GM23248 (cell line): ENCODE measurements at places on chromosomes 2 and 18.

DNA sequence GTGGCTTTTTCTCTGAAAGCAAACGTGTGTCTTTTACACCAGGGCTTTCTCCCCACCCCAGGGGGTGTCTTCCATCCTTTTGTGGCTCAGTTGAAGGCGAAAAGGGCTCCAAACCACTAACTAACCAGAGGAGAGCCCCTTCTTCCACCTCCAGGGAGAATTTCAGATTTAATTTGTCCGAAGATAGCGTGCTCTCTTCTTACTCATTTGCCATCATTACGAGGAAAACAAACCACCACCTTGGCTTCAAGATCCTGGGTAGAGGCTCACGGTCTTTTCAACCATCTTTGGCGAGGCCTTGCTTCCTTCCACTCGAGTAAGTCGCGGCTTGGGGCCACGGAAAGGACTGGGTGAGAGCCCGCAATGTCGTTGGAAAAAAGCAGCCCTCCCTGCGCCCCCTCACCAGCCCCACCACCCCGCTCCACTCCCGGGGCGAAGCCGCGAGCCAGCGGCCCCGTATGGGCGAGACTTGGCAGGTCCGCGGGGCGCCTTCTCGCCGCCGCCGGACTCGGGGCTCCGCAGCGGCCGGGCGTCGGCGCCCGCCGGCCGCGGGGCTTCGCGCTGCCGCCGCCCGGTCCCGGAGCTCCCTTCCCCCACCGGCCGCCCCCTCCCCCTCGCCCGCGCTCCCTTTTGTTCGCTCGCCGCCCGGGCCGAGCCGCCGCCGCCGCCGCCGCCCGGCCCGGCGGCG is 1.7 kb upstream of the ZNF532 start:
- H3K4me1 ChIP-seq: peaks cover 88% of the 10 kb centered on the region
- no peaks in the 10 kb centered on the region for H3K27me3 ChIP-seq
- peak overlapping the region; percentile 90 for H3K27ac ChIP-seq
- DNase-seq: peak; percentile 78

- no peak overlapping the region for H3K27ac ChIP-seq
- no peaks in the 10 kb centered on the region for H3K36me3 ChIP-seq
- no peak for DNase-seq
- H3K4me1 ChIP-seq: no peaks in the 10 kb centered on the region
- no peaks in the 10 kb centered on the region for H3K27me3 ChIP-seq
These were observed 69.0 kb upstream of the ALPP start for GRCh38 chr2:232309592-232309991.

DNA sequence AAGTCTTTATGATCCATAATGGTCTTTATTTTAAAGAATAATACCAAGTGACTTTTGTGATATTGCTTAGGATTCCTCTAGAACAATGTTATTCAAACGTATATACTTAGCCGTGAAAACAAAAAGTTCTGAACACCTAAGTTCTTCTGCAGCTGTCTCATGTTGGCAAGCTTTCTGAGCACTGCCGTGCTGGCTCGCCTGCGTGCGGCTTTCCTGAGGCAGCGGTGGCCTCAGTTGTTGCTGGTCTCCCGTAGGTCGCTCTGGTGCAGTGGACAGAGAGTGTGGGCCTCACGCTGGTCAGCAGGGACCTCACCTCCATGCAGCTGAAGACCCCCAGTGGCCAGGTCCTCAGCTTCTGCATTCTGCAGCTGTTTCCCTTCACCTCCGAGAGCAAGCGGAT is 66.8 kb upstream of the NFATC1 start:
- no peak overlapping the region for H3K4me3 ChIP-seq
- no peaks in the 10 kb centered on the region for H3K36me3 ChIP-seq
- H3K27ac ChIP-seq: no peak overlapping the region
- no peaks in the 10 kb centered on the region for H3K27me3 ChIP-seq

DNA sequence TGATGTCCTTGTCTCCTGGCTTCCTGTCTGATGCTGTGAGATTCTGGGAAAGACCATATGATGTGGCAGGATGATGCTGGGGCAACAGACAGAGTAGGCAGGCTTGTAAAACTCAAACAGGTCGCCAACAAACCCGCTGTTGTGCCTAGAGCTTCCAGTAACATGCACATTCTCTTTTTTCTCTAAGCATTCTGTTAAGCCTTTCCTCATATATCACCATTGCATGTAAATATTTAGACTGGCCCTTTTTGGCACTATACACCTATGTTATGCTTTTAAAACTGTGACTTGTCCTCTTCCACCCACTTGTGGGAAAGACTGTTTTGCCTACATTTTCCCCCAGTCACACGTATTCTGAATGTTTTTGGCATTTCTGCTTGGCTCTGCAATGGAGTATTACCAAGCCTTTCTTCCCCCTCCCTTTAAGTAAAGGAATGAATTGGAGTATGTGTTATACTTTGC is 250.4 kb upstream of the TANK start:
- peak; percentile 77 for DNase-seq
- H3K27me3 ChIP-seq: no peaks in the 10 kb centered on the region
- peak overlapping the region; percentile 31; the same call in 1 of the 2 replicates for H3K4me3 ChIP-seq
- no peaks in the 10 kb centered on the region for H3K36me3 ChIP-seq
- peaks cover 37% of the 10 kb centered on the region for H3K4me1 ChIP-seq

- peaks cover 9% of the 10 kb centered on the region; the same call in 1 of the 2 replicates for H3K4me1 ChIP-seq
- no peak for DNase-seq
- no peaks in the 10 kb centered on the region for H3K36me3 ChIP-seq
- no peaks in the 10 kb centered on the region for H3K27me3 ChIP-seq
These were observed 327.9 kb downstream of the CLIP4 start for GRCh38 chr2:29443151-29443550.

GRCh38 chr2:37477921-37478320 is 133.5 kb downstream of the QPCT start:
- peaks cover 21% of the 10 kb centered on the region for H3K4me1 ChIP-seq
- no peaks in the 10 kb centered on the region for H3K36me3 ChIP-seq

- no peak overlapping the region for H3K27ac ChIP-seq
- H3K4me3 ChIP-seq: no peak overlapping the region
- H3K4me1 ChIP-seq: no peaks in the 10 kb centered on the region
- no peaks in the 10 kb centered on the region for H3K36me3 ChIP-seq
- no peaks in the 10 kb centered on the region for H3K27me3 ChIP-seq
These were observed 387.6 kb upstream of the SPRED2 start for GRCh38 chr2:65819963-65820362.

DNA sequence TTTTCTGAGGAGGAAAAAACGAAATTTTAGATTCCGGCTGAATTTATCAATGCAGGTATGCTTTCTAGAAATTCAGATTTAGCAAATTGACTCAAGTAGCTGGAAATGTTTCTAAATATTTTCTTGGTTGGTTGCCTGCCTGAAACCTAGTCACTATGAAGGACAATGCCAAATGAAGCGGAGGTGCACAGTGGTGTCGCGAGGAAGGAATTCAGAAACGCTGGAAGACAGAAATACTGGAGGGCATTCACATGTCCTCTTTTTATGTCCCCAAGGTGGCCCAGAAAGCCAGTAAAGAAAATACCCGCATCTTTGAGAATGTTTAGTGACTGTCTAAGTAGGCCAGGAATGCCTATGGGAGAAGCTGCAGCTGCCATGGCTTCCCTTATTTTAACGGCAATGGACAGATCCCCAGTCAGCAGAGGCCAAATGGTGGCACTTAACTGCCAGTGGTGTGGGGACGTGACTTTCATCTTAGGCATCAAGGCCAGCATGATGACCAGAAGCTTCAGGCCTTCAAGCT is 15.8 kb upstream of the EFR3B start:
- no peak for DNase-seq
- no peaks in the 10 kb centered on the region for H3K36me3 ChIP-seq
- no peaks in the 10 kb centered on the region for H3K4me1 ChIP-seq
- H3K4me3 ChIP-seq: no peak overlapping the region
- H3K27ac ChIP-seq: no peak overlapping the region

DNA sequence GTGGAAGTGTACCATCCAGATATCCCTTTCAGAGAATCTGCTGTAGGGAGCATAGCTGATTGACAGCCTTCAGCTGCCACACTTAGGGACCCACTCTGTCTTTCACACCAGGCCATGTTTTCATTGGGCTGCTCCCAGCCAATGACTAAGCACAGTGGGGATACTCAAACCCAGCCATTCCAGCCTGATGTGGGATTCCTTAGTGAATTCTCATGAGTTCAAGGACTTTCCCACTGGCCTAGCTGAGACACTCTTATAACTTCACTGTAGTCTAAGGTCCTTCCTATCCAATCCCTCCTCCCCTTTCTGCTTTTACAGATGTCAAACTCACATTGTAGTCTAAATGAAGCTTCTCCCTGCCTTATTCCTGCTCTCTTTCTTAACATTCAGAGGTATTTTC is 201.2 kb downstream of the PIK3C3 start:
- no peaks in the 10 kb centered on the region for H3K36me3 ChIP-seq
- peak; percentile 2 for DNase-seq
- H3K27me3 ChIP-seq: no peaks in the 10 kb centered on the region
- no peak overlapping the region for H3K27ac ChIP-seq
- no peaks in the 10 kb centered on the region for H3K4me1 ChIP-seq

DNA sequence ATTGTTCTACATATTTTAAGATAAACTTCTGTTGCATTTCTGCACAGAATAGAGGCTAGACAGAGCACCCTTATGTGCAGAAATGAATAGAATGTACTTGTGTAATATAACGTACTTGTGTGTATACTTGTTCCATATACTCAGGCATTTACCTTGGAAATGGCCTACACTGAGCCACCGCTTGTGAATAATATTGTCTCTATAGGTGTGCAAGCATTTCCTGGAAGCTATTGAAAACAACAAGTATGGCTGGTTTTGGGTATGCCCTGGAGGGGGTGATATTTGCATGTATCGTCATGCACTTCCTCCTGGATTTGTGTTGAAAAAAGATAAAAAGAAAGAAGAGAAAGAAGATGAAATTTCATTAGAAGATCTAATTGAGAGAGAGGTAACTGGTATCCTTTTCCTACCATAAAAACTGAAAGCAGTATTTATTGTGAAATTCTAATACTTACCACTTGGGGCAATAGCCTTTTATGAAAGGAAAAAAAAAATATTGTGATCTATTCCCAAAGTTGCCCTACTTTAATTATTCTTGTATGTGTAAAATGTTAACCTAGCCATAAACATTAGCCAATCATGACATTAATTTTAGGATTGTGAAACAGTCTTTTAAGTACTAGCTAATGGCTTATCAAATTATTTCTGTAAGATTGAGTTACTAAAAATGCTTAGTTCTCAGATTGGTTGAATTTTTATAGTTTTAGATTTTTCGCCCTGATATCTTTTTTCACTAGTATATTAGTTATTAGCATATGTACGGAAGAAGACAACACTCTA is 18.0 kb downstream of the ZC3H15 start:
- no peak overlapping the region for H3K4me3 ChIP-seq
- peaks cover 79% of the 10 kb centered on the region for H3K36me3 ChIP-seq
- H3K27me3 ChIP-seq: no peaks in the 10 kb centered on the region
- peak; percentile 57 for DNase-seq
- H3K4me1 ChIP-seq: peaks cover 6% of the 10 kb centered on the region; the same call in 1 of the 2 replicates

GRCh38 chr2:113274432-113274831 is 4.3 kb downstream of the PAX8 start:
- no peak for DNase-seq
- no peak overlapping the region for H3K27ac ChIP-seq
- H3K4me3 ChIP-seq: no peak overlapping the region
- peaks cover 52% of the 10 kb centered on the region for H3K27me3 ChIP-seq
- H3K4me1 ChIP-seq: no peaks in the 10 kb centered on the region

DNA sequence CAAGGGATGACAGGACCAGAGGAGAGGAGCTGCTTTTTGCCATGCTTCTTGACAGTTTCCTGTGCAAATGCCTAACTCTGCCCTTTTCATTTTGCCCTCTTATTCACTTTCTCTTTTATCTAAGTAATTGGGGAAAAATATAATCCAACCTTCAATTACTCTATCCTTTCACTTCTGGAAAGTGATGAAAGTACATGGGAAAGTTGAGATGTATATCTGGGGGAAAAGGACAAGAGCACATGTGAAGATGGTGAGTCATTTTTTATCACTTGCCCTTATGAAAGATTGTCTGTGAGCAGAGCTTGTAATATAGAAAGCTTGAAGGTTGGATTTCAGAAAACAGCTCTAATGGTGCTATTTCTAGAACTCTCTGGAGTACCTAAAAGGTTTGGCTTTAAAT is 1070.7 kb downstream of the CNTNAP5 start:
- DNase-seq: no peak
- no peaks in the 10 kb centered on the region for H3K4me1 ChIP-seq
- no peak overlapping the region for H3K4me3 ChIP-seq
- H3K36me3 ChIP-seq: no peaks in the 10 kb centered on the region

- H3K4me3 ChIP-seq: no peak overlapping the region
- no peaks in the 10 kb centered on the region for H3K27me3 ChIP-seq
- no peaks in the 10 kb centered on the region for H3K36me3 ChIP-seq
- no peak overlapping the region for H3K27ac ChIP-seq
- no peaks in the 10 kb centered on the region for H3K4me1 ChIP-seq
These were observed 449.4 kb upstream of the POU3F3 start for GRCh38 chr2:104404526-104404925.

DNA sequence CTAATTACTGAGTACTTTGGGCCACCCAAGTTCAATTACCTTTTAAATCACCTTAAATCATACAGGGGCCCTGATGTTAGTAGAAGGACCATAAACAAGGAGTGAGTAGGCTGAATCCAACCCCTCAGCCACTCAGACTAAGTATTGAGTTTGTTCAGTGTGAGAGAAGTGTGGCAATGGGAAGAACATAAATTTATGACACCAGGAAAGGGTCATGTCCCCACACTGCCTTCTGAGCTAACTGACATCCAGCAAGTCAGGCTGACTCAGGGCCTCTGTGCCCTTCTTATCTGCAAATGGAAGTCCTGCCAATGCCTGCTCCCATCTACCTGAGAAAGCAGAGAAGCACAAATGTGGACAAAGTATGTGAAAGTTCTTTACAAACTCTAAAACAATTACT is 12.9 kb downstream of the PLEKHM3 start:
- H3K4me1 ChIP-seq: peaks cover 16% of the 10 kb centered on the region
- H3K36me3 ChIP-seq: no peaks in the 10 kb centered on the region
- H3K4me3 ChIP-seq: no peak overlapping the region
- no peak for DNase-seq
- H3K27me3 ChIP-seq: no peaks in the 10 kb centered on the region
- H3K27ac ChIP-seq: no peak overlapping the region

DNA sequence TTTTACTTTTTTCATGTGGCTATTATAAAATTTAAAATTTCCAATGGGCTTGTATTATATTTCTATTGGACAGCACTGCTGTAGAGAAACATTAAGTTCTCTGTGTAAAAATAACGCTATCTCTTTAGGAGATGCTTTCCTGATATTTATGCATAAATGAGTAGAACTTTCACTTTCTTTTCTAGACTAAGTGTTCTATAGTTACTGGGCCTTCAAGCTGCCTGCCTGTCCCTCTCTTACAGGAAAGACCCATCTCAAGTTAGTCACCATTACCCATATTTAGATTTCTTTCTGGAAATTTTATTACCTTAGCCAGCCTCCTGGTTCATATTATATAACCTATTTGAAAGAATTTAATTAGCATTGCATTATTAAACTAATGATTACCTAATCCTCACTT is 4.8 kb downstream of the ITGA4 start:
- H3K36me3 ChIP-seq: no peaks in the 10 kb centered on the region
- no peak overlapping the region for H3K4me3 ChIP-seq
- H3K27ac ChIP-seq: no peak overlapping the region
- no peaks in the 10 kb centered on the region for H3K27me3 ChIP-seq
- H3K4me1 ChIP-seq: peaks cover 37% of the 10 kb centered on the region

GRCh38 chr2:222747526-222748160 is 76.2 kb downstream of the MOGAT1 start:
- no peaks in the 10 kb centered on the region for H3K4me1 ChIP-seq
- no peak for DNase-seq
- H3K4me3 ChIP-seq: no peak overlapping the region

- H3K27me3 ChIP-seq: no peaks in the 10 kb centered on the region
- peaks cover 16% of the 10 kb centered on the region for H3K4me1 ChIP-seq
- H3K27ac ChIP-seq: peak overlapping the region; percentile 63
- H3K4me3 ChIP-seq: peak overlapping the region; percentile 75
- peak; percentile 53 for DNase-seq
- H3K36me3 ChIP-seq: no peaks in the 10 kb centered on the region
These were observed 629 bp downstream of the PRELID3A start for GRCh38 chr18:12408247-12408869.
